Brain (organoid and tissue), 16 donors: ENCODE measurements at places on chromosomes 3 and 15.
A peak's percentile ranks its signal among the peaks of the same experiment; 100 is the strongest.

DNA sequence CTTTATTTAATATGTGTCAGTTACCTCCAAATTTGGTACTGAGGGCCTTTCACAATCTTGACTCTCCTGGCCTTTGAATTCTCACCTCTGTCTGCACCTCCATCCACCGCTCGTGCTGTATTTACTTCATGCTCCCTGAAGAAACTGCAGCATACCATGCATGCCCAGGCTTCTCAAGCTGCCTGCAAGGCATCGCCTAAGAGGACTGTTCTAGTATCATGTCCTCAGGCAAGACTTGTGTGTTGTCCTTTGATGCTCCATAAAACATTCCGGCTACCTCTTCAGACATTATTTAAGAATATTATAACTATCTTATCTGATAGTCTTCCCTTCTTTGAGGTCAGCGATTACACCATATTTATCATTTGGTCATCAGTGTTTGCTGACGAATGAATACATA, 682.5 kb downstream of the NR2F2 start:
- DNase-seq = no peak

- no peak for DNase-seq
These were observed 574 bp downstream of the CASR start for GRCh38 chr3:122183893-122184590.

DNA sequence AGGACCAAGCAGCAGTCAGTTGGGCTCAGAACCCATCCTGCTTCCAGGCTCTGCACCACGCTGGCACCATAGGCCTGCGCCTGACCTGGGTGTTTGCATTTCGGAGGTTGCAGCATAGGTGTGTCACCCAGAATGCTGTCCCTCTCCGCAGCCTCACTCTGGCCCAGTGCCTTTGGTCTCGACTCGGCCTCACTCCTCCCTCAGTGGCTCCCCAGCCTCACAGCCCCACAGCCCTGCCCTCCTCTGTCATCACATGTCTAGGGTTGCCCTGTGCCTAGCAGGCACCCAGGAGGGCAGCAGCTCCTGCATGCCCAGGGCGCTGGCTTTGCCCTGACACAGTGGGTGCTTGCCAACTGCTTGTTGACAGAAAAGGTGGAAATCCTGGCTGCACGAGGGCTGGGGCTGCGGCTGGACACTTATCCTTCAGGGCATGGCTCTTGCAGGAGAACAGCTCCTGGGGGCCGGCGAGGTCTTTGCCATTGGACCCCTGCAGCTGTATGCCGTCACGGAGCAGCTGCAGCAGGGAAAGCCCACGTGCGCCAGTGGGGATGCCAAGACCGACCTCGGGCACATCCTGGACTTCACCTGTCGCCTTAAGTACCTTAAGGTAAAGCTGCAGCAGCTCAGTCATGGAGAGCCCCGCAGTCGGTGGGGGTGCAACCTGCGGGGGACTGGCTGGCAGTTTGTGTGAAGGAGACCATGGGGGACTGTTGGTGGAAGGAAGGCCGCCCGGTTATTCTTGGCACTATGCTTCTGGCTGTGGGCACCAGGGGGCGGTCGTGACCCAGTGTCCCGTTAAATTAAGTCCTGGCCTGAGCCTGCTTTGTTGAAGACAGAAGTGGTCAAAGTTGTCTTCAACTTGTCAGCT, 16.2 kb downstream of the NISCH start:
- no peak for DNase-seq

GRCh38 chr15:74782259-74783071, 585 bp downstream of the CSK start:
- DNase-seq = peak; percentile 50

- no peak for DNase-seq
These were observed 100.6 kb upstream of the PLAAT1 start for GRCh38 chr3:193140381-193140780.

DNA sequence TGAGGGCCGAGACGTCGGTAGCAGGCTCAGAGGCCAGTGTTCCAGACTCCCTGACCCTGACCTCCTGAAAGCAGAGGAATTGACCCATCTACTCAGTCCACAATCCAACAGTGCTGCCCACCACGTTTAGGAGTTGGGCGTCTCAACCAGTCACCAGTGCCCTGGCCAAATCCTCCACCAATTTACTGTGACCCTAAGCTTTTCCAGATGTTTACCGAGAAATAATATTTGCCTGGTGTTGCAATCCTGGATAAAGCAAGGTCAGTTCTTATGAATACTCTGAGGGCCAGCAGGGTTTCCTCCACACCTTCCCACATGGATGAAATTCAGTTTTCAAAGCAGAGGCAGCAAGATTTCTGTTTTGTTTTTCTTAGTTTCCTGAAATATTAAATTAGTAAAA, 7.5 kb upstream of the APOD start:
- DNase-seq = no peak

DNA sequence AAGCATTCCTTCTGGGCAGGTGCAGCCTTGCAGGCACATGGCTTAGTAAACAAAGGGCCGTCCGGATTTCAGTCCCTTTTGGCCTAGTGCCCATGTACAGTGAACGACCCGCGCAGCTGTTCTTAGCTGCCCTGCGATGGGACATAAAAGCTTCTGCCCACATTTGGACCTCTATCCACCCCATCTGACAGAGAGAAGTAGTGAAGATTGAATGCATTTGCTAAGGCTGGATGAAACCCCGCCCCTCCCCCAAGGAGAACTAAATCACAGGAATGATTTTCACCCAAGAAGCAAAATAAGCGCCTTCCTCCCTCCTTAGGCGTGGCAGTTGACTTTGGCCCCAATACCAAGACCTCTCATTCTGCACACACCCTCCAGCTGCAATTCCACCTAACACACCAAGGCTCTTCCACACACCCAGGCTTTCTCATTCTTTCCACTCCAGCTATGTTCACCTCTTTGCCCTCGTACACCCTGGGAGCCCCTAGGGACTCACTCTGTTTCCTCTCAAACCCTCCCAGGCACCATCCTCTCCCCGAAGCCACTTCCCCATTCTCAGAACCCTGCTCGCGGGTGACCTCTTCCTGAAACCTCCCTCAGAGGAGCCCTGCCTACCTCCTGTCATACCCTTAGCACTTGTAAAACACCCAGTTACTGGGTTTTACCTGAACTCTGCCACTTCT, 14.1 kb upstream of the HRH1 start:
- DNase-seq = no peak

- DNase-seq = no peak
These were observed 267.1 kb downstream of the LRTM1 start for GRCh38 chr3:54660714-54661132.

- no peak for DNase-seq
These were observed 156.2 kb upstream of the SEMA6D start for GRCh38 chr15:47561102-47561501.

- no peak for DNase-seq
These were observed 76.8 kb upstream of the C15orf61 start for GRCh38 chr15:67444100-67444499.

- no peak for DNase-seq
These were observed 3.3 kb downstream of the TMED3 start for GRCh38 chr15:79314186-79314585.

GRCh38 chr15:101657968-101658784, 6.0 kb upstream of the TM2D3 start:
- DNase-seq = no peak

- DNase-seq = no peak
These were observed 24.8 kb downstream of the TYRO3 start for GRCh38 chr15:41583795-41584194.

DNA sequence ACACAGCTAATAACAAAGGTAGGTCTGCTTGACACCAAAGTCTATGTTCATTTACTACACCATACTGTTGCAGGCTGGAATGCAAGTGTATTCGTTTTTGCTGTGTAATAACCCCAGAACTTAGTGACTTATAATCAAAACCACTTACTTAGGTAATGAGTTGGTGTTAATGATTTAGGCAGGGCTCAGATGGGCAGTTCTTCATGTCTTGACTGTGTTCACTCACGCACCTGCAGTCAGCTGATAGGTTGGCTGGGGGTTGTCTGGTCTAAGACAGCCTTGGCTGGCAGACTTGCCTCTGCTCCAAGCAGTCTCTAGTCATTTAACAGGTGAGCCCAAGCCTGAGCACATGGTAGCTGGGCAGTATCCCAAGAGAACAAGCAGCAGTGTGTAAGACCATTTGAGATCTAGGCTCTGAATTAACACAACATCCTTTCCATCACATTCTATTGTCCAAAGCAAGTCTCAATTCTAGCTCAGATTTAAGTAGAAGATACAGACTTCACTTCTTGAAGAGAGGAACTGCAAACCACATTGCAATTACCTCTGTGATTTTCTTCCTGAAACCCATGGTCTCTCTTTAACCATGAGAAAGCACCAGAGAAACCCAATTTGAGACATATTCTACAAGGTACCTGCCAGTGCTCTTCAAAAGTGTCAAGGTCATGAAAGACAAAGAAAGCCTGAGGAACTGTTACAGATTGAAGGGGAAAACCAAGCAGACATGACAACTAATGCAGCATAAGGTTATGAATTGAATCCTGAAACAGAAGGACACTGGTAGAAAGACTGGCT, 13.3 kb upstream of the DCLK3 start:
- no peak for DNase-seq

DNA sequence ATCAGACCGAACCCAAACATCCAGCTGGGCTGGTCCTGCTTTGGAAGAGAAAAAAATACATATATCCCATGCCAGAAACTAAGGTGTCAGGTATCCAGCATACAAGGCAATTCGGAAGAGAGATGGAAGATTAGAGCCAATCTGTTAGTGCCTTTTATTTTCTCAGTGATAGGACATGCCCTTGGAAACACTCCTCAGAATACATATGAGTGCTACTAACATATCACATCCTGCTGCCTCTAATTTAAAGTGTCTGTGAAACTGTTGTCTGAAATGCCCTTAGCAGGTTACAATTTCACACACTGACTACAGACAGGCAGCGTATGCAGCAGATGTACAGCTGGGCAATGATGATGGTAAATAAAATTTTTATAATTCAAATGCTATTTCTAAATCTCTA, 78.9 kb downstream of the RBPMS2 start:
- DNase-seq = peak; percentile 34

DNA sequence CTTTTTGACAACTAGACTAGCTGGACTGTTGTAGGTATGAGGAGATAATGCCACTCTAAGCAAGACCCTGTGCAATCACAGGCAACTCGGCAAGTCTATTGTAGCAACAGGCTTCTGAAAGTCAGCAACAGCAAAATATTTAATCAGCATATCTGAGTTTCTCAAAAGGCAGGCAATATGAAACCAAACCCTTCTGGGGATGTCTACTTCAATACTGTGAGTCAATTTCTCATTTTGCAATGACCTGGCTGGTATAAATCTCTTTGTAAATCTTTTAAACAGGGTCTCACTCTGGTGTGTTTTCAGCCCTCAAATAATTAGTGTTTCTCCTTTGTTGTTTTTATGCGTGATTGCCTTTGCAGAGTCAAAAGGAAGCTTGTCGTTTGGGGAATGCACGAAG, 1044.5 kb downstream of the NTRK3 start:
- no peak for DNase-seq

DNA sequence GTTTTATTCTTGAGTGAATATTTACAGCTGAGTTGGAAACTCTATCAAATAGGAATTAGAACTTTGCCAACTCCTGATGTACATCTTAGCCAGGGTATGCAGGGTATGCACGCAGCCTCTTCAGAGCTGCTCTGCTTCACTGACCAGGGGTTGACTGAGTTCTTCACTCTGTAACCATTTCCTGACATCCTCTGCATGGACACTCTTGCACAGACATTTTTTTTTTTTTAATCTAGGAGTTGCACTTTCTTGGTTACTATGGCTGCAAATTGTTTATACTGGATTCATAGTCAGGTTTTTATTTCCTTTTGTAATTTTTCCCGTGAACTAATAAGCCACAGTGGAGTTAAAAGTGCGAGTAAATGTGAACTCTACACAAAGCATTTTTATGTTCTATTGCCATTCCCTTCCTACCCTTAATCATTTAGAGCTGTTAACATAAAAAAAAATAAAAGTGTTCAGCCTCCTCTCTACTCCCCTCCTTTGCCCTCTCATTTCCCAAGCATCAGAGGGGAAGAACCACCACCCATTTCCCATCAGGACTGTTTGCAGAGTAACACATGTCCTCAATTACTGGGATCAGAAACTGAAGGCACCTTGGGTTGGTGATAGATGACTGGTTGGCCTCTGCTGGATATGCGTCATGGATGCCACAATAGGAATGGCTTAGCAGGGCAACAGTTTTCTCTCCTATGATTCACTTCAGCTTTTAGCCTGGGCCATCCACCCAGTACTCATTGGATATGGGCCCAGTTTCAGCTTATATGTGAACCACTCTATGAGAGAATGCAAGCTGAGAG, 54.0 kb downstream of the DUT start:
- DNase-seq = no peak

- no peak for DNase-seq
These were observed 18.3 kb downstream of the TRH start for GRCh38 chr3:129992781-129993180.

- no peak for DNase-seq
These were observed 86.5 kb upstream of the PRR20G start for GRCh38 chr3:127374086-127375010.

DNA sequence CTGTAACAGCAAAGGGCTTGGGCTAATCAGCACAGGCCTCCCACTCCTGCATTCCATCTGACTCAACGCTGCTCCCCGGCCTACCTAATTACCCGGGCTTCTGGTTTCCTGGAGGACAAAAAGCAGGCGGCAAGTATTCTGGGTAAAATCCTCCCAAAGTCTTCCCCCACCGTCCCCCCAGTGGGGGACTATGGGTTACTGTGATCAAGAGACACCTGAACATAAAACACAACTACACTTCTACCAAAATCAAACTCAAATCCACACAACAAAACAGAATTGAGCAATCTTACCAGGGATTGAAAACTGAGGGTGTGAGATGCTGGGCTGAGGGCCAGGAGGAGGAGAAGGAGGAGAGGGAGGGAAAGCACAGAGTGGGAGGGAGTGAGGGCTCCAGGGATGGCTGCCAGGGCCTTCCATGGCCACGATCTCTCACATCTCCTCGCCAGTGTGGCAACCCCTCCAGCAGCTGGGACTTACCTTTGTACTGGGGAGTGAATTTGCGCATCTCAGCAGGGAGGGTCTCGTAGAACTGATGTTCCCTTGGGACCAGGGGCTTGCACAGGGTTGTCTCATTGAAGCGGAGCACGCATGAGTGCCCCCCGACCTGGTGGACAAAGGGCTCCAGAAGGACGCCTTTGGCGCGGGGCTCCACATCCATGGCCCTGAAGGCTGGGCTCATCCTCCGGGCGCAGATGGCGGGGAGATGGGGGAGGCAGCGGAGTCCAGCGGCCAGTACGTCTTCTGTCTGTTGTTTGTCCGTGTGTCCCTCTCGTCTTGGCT, 9.1 kb upstream of the NCKIPSD start:
- DNase-seq = peak; percentile 65

DNA sequence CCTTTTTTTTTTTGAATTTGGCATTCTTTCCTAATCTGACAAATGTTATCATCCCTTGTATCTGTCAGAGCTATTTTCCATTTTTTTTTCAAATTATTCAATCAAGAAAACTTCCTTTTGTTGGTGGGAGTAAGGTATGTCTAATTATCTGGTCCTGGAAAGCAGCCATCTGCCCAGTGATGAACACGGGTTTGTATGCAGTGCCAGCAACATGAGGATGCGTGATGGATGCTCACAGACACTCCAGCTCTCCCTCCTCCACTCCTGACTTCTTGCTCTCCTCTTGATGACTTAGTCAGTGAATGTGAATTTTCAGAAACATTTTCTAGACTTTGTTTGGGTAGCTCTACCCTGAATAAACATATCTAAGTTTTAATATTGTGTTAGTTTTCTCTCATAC, 79.2 kb downstream of the IL1RAP start:
- DNase-seq = no peak

- DNase-seq = peak; percentile 7
These were observed 85.7 kb downstream of the SOX2 start for GRCh38 chr3:181797431-181797830.

GRCh38 chr3:159783780-159784742, 204.6 kb upstream of the IL12A start:
- no peak for DNase-seq
